ENCODE measurements at places on chromosomes 4 and X.
A peak's percentile ranks its signal among the peaks of the same experiment; 100 is the strongest.

DNA sequence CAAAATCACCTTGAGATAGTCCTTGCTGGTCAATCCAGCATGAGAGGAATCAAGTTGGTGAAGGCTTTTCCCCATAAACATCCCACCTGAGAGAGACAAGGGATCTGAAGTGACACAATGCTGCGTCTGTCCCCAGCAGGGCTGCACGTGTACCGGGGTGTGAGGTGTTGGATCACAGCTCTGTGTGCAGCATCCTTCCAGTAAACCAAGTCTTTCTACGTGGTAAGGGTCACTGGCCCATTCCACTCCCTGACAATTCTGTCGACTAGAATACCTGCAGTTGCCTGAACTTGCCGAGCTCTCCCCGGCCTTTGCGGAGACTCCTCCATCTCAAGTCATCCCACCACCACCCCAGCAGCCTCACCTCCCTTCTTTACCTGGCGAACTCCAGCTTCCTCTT, 14.8 kb downstream of the HELT start:
- DNase-seq, result no peak

GRCh38 chr4:153530284-153530999, 64.3 kb downstream of the TMEM131L start:
- no peak for DNase-seq

- DNase-seq, result no peak
Observed at GRCh38 chr4:176864238-176864637, 71.5 kb upstream of the VEGFC start.

- no peak for DNase-seq
Observed at GRCh38 chr4:24625091-24625490, 40.7 kb upstream of the DHX15 start.

GRCh38 chr4:115918149-115918548, 804.7 kb upstream of the NDST4 start:
- DNase-seq, result no peak

DNA sequence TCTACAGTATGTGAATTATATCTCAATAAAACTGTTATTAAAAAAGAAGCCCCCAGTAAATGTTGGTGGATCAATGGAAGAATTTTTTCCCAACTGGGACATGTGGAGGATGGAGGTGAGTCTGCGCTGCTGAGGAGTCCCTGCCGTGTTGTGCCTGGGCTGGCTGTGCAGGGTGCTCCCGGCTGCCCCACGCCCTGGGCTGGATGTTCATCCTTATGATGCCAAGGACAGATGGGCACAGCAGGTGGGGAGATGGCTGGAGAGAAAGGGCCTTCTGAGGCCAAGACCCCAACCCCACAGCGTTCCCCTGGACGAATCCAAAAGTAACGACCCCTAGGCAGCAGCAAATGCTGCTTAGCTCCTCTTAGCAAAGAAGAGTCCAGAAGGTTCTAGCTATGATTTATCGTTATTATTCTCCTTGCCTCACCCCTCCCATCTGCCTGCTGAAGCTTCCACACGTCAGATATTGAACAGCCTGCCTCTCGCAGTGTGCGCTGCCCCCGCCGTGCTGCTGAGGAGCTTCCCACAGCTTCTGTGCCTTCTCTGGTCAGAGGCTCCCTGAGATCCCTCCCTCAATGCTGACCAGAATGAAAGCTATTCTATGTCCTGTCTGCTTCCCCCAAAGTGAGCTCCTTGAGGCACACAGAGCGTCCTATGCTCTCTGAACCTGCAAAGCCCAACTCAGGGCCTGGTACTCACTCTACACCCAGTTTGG, 26.5 kb downstream of the HMX1 start:
- no peak for DNase-seq

DNA sequence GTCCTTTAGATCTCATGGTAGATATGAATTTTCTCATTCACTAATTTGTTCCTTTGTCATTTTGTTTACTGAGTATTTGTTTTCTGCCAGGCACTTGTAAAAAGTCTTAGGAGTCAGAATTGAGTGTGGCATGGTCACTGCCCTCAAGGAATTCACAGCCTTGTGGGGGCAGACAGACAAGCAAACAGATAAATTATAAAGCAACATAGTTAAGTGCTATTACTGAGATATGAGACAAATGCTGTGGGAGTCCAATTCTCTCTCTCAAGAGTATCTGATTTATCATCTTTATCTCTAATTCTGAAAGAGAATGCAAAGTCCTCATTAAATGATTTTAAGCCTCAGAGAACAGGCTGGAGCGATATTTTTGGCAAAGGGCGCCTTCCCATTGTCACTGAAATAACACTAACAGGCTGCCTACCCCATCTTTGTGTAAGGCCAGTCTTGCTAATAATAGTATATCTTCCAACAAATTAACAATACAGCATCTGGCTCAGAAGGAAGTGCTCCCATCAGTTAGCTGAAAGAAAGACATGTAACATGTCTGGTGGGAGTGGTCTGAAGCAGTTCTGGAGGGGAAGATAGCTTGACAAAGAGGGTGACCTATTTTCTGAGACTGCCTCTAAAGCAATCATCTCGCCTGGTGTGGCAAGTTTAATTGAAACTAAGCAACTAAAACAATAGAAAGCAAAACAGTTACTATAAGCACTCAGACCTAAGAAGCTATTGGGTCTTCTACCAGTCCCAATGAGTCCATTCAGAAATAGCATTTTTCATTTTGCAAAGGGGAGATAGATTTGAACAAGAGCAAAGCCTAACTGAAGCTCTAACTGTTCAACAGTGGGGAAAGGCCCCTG, 61.5 kb upstream of the AMOT start:
- no peak for DNase-seq

GRCh38 chrX:74250574-74250973, 53.4 kb upstream of the ZCCHC13 start:
- DNase-seq, result no peak

GRCh38 chrX:71100581-71101505, 5.2 kb downstream of the FOXO4 start:
- no peak for DNase-seq

DNA sequence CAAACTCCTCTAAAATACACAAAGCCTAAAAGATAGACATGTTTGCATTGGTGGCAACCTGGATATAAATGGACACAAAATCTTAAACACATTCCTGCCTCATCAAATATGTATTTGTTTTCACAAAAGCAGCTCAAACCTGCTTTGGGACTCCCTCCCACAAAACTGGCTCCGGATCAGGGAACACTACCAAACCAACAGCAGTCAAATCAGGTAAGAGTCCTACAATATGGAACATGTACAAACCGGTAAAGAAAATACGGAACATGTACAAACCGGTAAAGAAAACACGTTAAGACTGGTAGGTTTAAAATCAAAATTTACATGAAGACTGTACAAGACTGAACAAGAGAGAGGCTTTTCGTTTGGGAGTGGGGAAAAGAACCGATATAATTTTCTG, 4.3 kb downstream of the AMTN start:
- no peak for DNase-seq

DNA sequence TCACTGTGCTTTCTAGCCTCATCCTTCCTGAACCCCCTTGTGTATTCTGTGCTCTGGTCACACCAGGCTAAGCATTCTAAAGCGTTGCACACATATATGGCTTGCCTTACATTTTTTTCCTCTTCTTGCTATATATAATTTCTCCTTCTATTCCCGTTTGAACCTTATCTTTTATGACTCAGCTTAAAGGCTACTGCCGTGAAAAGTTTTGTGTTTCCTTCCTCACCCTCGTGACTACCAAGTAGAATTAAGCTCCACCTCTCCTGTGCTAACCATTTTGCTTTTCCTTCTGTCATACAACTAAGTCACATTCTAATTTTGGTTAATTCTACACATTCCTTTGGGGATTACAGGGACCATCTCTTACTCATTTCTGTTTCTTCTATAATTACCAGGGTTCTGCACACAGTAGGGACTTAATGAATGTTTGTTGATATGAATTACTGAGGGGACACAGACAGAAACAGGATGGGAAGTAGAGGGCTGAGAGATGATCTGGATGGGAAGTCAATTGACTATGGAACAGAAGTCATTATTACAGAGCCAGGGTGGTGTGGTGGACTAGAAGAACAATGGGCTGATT, 67.1 kb downstream of the DOCK11 start:
- no peak for DNase-seq

- DNase-seq, result no peak
Observed at GRCh38 chr4:112296949-112297880, at the start of gene ALPK1. ALPK1 (plus strand) TSS chr4:112297369.

DNA sequence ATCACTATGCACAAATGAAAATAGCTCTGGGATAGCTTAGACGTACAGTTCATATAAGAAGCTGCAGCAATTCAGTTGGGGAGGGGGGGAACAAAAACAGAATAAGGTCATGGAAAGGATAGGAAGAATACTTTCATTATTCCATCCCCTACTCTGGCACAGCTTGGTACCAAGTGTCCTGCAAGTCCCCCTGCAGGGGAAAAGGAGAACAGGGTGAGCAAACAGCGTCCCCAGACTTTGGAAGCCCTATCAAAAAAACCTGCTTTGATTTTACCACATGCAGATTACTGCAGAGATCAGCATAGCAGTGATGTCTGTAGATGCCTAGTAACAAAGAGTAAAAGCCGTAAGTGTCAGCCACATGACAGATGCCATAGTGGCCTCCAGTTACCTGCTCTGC, 209.4 kb upstream of the NEIL3 start:
- no peak for DNase-seq

- DNase-seq, result peak; percentile 32
Observed at GRCh38 chr4:163495900-163496299, 1.4 kb downstream of the TMA16 start.
